ENCODE measurements at places on chromosomes 16 and 17. TPM values are rescaled to one million over a fixed set of nuclear protein-coding genes. Genes with fewer than 3 reads are reported as not detected.
A peak's percentile ranks its signal among the peaks of the same experiment; 100 is the strongest.

DNA sequence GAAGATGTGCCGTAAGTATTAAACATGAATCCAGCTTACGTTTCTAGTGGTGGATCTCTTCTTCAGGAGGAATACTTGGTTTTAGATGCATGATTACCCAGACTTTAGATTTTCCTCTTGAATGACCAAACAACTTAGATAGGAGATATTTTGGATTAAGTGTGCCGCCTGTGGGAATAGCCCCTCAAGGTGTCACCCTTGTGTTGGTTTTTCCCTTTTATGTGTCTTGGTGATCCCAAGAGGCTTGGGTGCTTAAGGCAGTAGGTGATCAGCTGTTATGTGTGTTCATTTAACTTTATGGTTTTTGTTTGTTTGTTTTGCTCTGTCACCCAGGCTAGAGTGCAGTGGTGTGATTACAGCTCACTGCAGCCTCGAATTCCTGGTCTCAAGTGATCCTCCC lies 115.1 kb downstream of the PPM1E start:
- H3K27ac ChIP-seq: no peak overlapping the region
- no peak overlapping the region for H3K4me3 ChIP-seq

DNA sequence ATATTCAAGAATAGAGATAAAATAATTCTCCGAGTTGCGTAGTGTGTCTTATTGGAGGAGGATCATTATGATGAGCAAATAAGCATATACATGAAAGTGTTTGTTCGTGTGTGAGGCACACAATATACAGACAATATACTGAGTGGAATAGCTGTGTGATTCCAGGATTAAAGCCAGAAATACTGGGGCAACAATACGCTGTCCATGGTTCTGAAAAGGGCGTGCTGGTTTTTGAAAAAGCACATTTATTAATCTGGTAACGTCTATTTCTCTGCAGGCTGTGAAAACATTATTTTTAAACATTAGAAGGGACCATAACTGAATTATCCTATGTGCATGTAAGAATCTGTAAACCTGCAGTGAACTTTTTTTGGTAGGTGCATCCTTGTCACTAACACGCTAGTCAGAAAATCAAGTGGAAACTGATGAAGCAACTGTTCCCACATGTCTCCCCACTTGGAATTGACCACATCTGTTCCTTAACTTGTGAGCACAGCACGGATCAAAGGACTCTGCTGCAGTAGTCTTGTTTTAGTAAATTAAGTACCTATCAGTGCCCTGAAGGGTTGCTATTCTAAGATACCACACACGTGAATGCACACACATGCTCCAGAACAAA lies 346.0 kb downstream of the GRIN2A start:
- H3K4me3 ChIP-seq: no peak overlapping the region
- H3K27me3 ChIP-seq: no peaks in the 10 kb centered on the region
- peak; percentile 51 for DNase-seq
- no peaks in the 10 kb centered on the region for H3K36me3 ChIP-seq

DNA sequence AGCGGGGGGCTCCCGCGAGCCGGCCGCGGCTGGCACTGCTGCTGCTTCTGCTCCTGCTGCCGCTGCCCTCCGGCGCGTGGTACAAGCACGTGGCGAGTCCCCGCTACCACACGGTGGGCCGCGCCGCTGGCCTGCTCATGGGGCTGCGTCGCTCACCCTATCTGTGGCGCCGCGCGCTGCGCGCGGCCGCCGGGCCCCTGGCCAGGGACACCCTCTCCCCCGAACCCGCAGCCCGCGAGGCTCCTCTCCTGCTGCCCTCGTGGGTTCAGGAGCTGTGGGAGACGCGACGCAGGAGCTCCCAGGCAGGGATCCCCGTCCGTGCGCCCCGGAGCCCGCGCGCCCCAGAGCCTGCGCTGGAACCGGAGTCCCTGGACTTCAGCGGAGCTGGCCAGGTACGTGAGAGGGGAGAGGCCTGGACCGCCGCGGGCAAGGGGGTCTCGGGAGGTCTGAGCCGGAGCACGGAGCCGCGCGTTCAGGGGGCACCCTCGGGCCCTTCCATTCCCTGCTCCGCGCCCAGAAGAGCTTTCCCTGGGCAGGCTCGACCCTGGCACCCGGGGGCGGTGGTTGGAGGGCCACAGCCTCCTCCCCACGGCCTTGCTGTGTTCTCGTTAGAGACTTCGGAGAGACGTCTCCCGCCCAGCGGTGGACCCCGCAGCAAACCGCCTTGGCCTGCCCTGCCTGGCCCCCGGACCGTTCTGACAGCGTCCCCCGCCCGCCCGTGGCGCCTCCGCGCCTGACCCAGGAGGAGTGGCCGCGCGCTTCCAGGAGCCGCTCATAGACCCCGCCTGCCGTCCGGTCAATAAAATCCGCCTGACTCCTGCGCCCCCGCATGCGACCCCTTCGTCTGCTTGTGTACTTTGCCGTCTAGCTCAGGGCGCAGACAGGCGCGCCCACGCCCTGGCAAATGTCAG lies 591 bp downstream of the NPW start:
- H3K36me3 ChIP-seq: no peaks in the 10 kb centered on the region
- peaks cover 19% of the 10 kb centered on the region for H3K27me3 ChIP-seq
- no peak for DNase-seq
- H3K4me1 ChIP-seq: peaks cover 4% of the 10 kb centered on the region
- no peak overlapping the region for H3K27ac ChIP-seq

GRCh38 chr16:24805484-24805883 lies 40.3 kb upstream of the SLC5A11 start:
- no peaks in the 10 kb centered on the region for H3K27me3 ChIP-seq
- no peak overlapping the region for H3K27ac ChIP-seq
- H3K4me3 ChIP-seq: no peak overlapping the region
- H3K4me1 ChIP-seq: no peaks in the 10 kb centered on the region
- H3K36me3 ChIP-seq: peaks cover 94% of the 10 kb centered on the region

TNK1 gene
- not detected for total RNA-seq

CHST4 gene
- not detected for total RNA-seq

HIGD1B gene
- total RNA-seq: not detected

GRCh38 chr16:75616521-75617010 lies 6.5 kb downstream of the ADAT1 start:
- H3K36me3 ChIP-seq: peaks cover 56% of the 10 kb centered on the region
- no peaks in the 10 kb centered on the region for H3K27me3 ChIP-seq
- no peak overlapping the region for H3K4me3 ChIP-seq

GRCh38 chr16:74511961-74512360 lies 90.7 kb upstream of the CLEC18B start:
- no peaks in the 10 kb centered on the region for H3K36me3 ChIP-seq
- H3K27me3 ChIP-seq: no peaks in the 10 kb centered on the region
- H3K4me1 ChIP-seq: peaks cover 15% of the 10 kb centered on the region
- DNase-seq: no peak
- H3K27ac ChIP-seq: no peak overlapping the region
- H3K4me3 ChIP-seq: no peak overlapping the region

TNS4 gene
- total RNA-seq: under 0.01 TPM

DNA sequence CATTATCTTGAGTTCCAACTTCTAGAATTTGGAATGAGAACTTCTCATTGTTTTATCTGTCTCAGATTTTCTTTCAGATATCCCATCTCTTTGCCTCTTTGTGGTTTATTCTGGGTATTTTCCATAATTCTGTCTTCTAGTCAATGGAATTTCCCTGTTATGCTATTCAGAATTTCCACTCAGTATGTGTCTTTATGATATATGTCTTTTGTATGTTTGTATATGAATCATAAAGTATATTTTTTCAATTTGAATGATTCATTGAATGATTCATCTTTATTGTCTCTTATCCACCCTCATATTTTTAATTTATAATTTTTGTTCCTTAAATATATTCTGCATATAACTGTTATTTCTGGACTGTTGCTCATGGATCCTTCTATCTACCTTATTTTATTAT lies 729.7 kb upstream of the GOT2 start:
- H3K4me3 ChIP-seq: no peak overlapping the region
- no peaks in the 10 kb centered on the region for H3K27me3 ChIP-seq
- peaks cover 7% of the 10 kb centered on the region for H3K4me1 ChIP-seq
- H3K27ac ChIP-seq: peak overlapping the region; percentile 56
- no peaks in the 10 kb centered on the region for H3K36me3 ChIP-seq
- DNase-seq: peak; percentile 22

HOXB13 gene
- total RNA-seq: not detected

GRCh38 chr16:23436951-23437350 lies 16.0 kb downstream of the COG7 start:
- no peak overlapping the region for H3K4me3 ChIP-seq
- no peak for DNase-seq
- no peak overlapping the region for H3K27ac ChIP-seq
- peaks cover 40% of the 10 kb centered on the region for H3K36me3 ChIP-seq
- no peaks in the 10 kb centered on the region for H3K4me1 ChIP-seq

Measured in osteoblast (primary cell).